ENCODE measurements at places on chromosomes 12 and 14. TPM values are rescaled to one million over a fixed set of nuclear protein-coding genes. Genes with fewer than 3 reads are reported as not detected.

GRCh38 chr12:57110104-57111030 is 795 bp downstream of the STAT6 start:
- H3K27me3 ChIP-seq: no peaks in the 10 kb centered on the region
- no peak for DNase-seq
- peaks cover 18% of the 10 kb centered on the region for H3K36me3 ChIP-seq
- H3K4me1 ChIP-seq: peaks cover 40% of the 10 kb centered on the region
- peak overlapping the region; percentile 81 for H3K4me3 ChIP-seq

GRCh38 chr12:96902076-96902475 is 5.0 kb upstream of the NEDD1 start:
- H3K27me3 ChIP-seq: peaks cover 3% of the 10 kb centered on the region
- no peaks in the 10 kb centered on the region for H3K36me3 ChIP-seq
- H3K4me1 ChIP-seq: peaks cover 2% of the 10 kb centered on the region
- no peak overlapping the region for H3K4me3 ChIP-seq

DNA sequence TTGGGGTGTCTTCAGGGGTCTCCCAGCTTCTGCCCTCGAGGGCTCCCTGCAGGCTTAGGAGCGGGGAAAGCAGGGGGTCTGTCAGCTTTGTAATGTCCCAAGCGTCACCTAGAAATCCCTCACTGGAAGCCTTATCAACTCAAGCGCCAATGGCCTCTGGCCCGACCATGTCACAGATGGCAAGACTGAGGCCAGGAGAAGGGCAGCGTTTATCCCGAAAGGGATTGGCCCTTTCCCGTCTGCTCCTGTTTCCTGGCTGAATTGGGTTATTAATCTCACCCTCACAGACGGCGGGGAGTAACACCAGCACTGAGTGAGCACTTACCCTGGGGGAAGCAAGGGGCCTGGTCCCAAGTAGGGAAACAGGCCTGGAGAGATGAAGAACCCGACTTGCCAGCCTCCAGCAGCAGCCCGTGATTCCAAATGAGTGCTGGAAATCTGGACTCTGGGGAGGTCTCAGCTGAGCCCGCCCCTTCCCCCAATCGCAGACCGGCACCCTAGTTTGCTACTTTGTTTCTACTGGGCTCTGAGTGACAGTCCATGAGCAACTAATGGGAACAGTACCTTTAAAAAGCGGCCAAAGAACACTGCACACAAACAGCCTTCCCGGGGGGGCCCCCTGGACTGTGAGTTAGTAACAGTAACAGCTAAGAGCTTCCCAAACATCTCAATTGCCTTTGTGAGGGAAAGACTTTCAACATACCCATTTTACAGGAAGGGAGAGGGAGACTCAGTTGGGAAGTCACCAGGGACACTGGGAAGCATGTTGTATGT is 2.1 kb upstream of the NCOR2 start:
- H3K36me3 ChIP-seq: no peaks in the 10 kb centered on the region
- DNase-seq: no peak
- peaks cover 34% of the 10 kb centered on the region for H3K4me1 ChIP-seq

- H3K27me3 ChIP-seq: no peaks in the 10 kb centered on the region
- H3K36me3 ChIP-seq: no peaks in the 10 kb centered on the region
- H3K4me1 ChIP-seq: no peaks in the 10 kb centered on the region
- no peak for DNase-seq
- no peak overlapping the region for H3K4me3 ChIP-seq
Measured at GRCh38 chr14:30252783-30253674, 305.9 kb upstream of the G2E3 start.

GRCh38 chr12:121829250-121829918 is 25.6 kb downstream of the SETD1B start:
- no peaks in the 10 kb centered on the region for H3K27me3 ChIP-seq
- no peak overlapping the region for H3K4me3 ChIP-seq
- no peak for DNase-seq
- peak overlapping the region; percentile 18 for H3K27ac ChIP-seq
- H3K4me1 ChIP-seq: no peaks in the 10 kb centered on the region
- peaks cover 45% of the 10 kb centered on the region for H3K36me3 ChIP-seq

Gene ABCD2
- 0.34 TPM for total RNA-seq

DNA sequence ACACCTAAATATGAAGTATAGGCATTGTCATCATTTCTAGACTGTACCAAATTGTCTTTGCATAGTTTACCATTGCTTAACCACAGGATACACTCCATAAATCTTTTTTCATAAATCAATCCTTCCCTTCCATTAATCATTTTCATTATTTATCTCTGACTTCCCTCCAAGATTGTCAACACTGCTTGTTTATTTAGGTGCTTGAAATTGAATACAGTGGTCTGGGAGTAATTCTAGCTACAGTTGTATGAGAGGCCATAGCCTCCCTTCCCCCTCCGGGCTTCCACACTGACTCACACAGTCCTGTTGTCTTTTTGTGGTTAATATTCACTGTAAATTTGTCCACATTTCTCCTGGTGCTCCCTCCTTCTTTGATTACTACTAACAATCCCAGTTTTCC is 114.2 kb upstream of the ARID2 start:
- no peak overlapping the region for H3K4me3 ChIP-seq
- H3K4me1 ChIP-seq: no peaks in the 10 kb centered on the region
- no peaks in the 10 kb centered on the region for H3K27me3 ChIP-seq

- H3K4me1 ChIP-seq: no peaks in the 10 kb centered on the region
- H3K36me3 ChIP-seq: peaks cover 9% of the 10 kb centered on the region
- no peak for DNase-seq
- H3K4me3 ChIP-seq: no peak overlapping the region
- H3K27ac ChIP-seq: no peak overlapping the region
Measured at GRCh38 chr14:105855893-105856675, 329.7 kb downstream of the TMEM121 start.

DNA sequence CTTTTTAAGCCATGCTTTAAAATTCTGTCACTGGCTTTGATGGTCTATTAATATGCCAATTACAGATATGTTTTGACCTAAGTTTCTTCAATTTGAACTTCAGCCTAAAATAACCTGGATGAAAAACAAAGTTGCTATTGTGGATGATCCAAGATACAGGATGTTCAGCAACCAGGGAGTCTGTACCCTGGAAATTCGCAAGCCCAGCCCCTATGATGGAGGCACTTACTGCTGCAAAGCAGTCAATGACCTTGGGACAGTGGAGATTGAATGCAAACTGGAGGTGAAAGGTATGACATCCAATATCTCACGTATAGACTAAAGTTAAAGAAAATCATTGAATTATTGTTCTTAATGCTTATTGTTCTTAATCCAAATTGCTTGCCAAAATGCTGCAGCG is 17.2 kb upstream of the CHPT1 start:
- H3K4me3 ChIP-seq: no peak overlapping the region
- H3K27ac ChIP-seq: no peak overlapping the region
- no peaks in the 10 kb centered on the region for H3K4me1 ChIP-seq
- DNase-seq: no peak

Gene OR10G3
- not detected for total RNA-seq

Gene MUCL1
- total RNA-seq: not detected

Gene IAPP
- not detected for total RNA-seq

DNA sequence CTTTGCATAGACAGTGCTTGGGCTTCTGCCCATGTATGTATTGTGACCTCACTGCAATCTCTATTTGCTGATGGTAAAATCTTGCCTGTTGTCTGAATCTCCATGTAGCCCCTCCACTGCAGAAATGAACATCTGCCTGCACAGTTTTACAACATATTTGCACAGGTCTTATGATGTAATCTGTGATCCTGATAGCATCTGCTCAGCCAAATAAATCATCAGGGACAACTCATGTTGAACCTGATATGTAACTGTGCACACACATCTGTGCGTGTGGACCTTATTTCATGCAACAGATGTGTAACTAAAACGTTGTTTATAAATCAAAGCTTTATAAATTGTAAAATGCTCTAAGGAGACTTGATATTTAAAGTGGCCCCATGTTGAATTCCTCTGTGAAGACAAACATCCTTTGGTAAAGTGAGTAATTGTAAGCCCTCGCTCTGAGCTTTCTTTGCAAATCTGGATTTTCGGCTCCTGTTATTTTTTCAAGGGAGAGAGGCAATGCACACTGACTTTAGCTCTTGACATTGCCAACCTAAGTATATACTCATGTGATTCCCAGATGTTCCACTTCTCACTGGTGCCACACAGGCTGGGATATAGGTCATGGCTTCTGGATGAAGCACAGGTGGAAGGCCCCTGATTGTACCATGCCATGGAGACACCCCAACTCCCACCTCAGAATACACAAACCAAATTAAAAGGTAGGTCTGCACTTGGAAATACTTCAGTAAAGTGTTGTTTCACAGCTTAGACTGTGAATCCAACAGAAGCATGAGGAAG is 371.3 kb downstream of the GRIN2B start:
- no peaks in the 10 kb centered on the region for H3K27me3 ChIP-seq
- H3K27ac ChIP-seq: no peak overlapping the region
- H3K4me1 ChIP-seq: peaks cover 7% of the 10 kb centered on the region
- no peak for DNase-seq
- H3K36me3 ChIP-seq: no peaks in the 10 kb centered on the region
- no peak overlapping the region for H3K4me3 ChIP-seq

Gene SLC25A47
- not detected for total RNA-seq

- peaks cover 18% of the 10 kb centered on the region for H3K36me3 ChIP-seq
- peaks cover 15% of the 10 kb centered on the region for H3K4me1 ChIP-seq
- H3K4me3 ChIP-seq: no peak overlapping the region
- DNase-seq: no peak
- H3K27me3 ChIP-seq: peaks cover 56% of the 10 kb centered on the region
Measured at GRCh38 chr12:6777386-6777785, 5.1 kb downstream of the LAG3 start.

DNA sequence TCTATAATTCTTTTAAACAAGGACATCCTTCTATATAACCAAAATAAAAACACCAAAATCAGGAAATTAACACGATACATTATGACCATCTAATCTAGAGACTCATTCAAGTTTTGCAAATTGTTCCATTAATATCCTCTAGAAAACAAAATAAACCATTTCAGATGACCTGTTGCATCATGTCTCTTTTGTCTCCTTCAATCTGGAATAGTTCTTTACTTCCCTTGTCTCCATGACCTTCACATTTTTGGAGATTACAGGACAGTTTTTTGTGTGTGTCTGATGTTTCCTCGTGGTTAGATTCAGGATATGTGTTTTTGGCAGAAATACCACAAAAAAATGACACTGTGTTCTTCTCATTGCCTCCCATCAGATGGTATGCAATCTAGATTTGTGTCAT is 12.5 kb upstream of the DCAF4 start:
- H3K4me1 ChIP-seq: peaks cover 4% of the 10 kb centered on the region
- H3K27me3 ChIP-seq: peaks cover 20% of the 10 kb centered on the region
- no peak overlapping the region for H3K4me3 ChIP-seq
- no peak for DNase-seq
- no peak overlapping the region for H3K27ac ChIP-seq
- H3K36me3 ChIP-seq: no peaks in the 10 kb centered on the region

Gene BICDL1
- 41.5 TPM for total RNA-seq

DNA sequence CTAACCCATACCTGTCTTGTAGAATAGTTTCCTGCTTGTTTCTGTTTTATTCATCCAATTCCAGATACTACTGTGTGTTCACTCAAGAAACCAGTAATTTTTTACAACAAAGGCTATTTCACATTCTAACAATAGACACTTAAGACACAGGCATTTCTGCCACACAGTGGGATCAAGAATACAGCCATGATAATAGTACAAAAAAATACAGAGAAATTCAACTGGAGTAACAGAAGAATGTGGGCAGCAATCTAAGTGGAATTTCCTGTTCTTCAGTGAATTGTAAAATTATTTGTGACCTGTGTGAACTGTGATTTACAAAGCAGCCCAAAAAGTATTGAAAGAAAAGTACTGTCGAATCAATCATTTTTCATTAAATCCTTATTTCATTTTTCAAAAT is 282.9 kb downstream of the CCER1 start:
- DNase-seq: no peak
- peak overlapping the region; percentile 81 for H3K27ac ChIP-seq
- H3K4me3 ChIP-seq: no peak overlapping the region
- H3K27me3 ChIP-seq: no peaks in the 10 kb centered on the region
- no peaks in the 10 kb centered on the region for H3K36me3 ChIP-seq
- H3K4me1 ChIP-seq: peaks cover 23% of the 10 kb centered on the region

Gene RND1
- 15.8 TPM for total RNA-seq

- DNase-seq: no peak
- H3K4me1 ChIP-seq: no peaks in the 10 kb centered on the region
- H3K4me3 ChIP-seq: no peak overlapping the region
Measured at GRCh38 chr14:94364964-94365363, 23.4 kb downstream of the SERPINA1 start.

- no peak overlapping the region for H3K4me3 ChIP-seq
- peaks cover 21% of the 10 kb centered on the region for H3K4me1 ChIP-seq
- DNase-seq: no peak
- peaks cover 49% of the 10 kb centered on the region for H3K27me3 ChIP-seq
Measured at GRCh38 chr14:76115010-76115422, 36.7 kb upstream of the GPATCH2L start.

- peaks cover 31% of the 10 kb centered on the region for H3K27me3 ChIP-seq
- H3K4me1 ChIP-seq: peaks cover 8% of the 10 kb centered on the region
Measured at GRCh38 chr14:76829650-76830421, 3.6 kb downstream of the LRRC74A start.

Gene FIGNL2
- total RNA-seq: 4.8 TPM

DNA sequence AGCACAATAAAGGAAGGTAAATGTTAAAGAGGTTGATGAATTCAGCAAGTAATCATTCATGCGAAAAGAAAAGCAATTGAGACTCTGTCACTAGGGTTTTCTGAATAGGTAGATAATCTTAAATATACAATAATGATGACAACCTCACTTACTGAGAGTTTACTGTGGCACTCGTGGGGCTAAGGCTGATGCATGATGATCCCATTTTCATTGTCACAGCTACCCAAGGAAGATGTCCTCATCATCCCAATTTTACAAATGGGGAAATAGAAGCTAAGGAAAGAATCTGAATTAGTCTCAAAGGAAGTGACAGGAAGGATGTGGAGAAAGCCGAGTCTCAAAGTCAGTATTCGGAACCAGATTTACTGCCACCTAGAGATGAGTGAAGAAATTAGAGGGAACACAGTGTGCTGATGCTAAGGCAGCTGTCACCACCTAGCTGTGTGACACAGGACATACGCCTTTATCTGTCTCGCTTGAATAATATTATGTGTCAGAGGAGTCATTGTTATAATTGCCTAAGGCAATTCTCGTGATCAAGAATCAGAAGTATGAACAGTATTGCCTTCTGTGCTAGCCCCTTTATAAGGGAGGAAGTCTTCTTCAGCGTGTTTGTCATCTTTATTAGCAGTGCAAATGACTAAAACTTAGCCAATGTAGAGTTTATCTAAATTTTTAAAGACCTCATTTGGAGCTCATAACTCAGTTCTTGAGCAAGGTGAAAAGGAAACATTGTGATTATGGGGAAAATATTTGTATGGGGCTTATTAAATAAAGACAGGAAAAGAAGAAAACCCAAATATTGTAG is 63.2 kb downstream of the ERGIC2 start:
- no peak overlapping the region for H3K4me3 ChIP-seq
- peaks cover 17% of the 10 kb centered on the region for H3K36me3 ChIP-seq
- H3K4me1 ChIP-seq: peaks cover 12% of the 10 kb centered on the region
- DNase-seq: no peak
- no peaks in the 10 kb centered on the region for H3K27me3 ChIP-seq

DNA sequence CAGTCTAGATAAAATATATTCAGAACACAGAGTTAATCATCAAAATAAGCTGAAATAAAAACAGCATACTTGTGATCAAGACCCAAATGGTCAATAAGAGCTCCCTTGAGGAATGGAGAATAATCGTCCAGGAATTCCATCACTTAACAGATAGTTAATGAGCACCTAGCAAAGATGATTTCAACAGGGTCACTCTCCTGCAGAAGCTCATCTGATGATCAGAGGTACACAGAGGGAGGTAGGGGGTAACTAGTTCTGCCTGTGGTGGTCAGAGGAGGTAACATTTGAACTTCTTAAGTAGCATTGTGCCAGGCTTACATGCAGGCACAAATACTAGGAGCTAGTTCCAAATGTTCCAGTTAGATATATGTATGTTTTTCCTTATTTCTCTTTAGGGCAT is 9.5 kb downstream of the MED13L start:
- no peak overlapping the region for H3K27ac ChIP-seq
- H3K4me3 ChIP-seq: no peak overlapping the region
- H3K27me3 ChIP-seq: no peaks in the 10 kb centered on the region
- DNase-seq: no peak
- peaks cover 2% of the 10 kb centered on the region for H3K36me3 ChIP-seq

Gene MAP1LC3B2
- 7.1 TPM for total RNA-seq
